ENCODE measurements at places on chromosomes 2 and 18.

DNA sequence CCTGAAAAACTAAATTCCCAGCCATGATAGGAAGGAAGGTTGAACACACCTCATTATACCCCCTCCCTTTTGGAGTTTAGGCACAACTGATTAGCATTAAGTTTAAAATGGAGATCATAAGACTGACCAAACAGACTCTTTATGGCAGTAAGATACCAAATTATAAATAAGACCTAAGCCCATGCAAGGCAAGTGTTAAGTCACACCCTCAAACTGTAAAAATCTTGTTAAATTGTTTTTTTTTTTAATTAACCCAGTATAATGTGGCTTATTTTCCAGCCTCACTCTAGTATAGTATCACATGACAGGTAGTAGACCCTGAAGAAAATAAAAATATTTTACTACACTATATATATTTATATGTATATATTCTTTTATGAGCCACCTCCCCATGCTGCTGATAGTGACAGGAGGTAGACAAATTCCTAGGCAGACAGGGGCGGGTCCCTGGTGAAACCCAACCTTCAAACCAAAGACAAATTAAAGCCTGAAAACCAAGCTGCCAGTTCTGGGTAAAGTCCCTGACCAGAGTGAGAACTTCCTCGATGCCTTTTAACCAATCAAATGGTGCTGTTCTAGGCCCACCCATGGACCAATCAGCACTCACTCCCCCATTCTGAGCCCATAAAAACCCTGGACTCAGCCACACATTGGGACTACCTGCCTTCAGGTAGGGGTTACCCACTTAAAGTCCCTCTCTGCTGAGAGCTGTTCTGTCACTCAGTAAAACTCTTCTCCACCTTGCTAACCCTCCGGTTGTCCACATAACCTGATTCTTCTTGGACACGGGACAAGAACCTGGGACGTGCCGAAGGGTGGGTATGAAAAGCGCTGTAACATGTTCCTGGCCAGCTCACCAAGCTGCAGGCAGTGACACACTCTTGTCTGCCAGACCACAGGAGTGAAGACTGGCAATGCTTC is 123.9 kb upstream of the B3GNT2 start:
- no peak for DNase-seq

DNA sequence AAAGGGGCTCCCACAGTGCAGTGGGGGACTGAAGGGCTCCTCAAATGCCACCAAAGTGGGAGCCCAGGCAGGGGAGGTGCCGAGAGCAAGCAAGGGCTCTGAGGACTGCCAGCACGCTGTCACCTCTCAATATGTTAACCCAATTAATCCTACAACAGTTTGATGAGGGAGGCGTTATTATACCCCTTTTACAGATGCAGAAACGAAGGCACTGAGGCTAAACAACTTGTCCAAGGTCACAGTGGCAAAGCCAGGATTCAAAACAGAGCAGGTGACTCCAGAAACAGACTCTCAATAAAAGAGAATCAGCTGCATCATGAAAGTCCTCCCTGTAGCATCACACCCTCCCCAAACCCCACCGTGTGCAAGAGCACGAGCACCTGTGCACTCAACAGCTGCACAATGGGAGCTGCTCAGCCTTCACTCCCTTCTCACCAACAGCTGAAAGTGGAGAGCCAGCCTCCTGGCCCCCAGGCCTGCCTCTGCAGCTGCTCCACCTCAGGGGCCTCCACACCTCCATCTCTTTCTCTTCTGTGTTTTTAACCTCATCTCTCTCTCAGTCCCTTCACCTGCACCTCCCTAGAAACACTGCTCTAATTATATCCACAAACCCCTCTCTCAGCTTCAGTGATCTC is 8.1 kb downstream of the NPC1 start:
- DNase-seq, result no peak

GRCh38 chr2:66428986-66429612 is 5.8 kb upstream of the MEIS1 start:
- peak; percentile 73 for DNase-seq

DNA sequence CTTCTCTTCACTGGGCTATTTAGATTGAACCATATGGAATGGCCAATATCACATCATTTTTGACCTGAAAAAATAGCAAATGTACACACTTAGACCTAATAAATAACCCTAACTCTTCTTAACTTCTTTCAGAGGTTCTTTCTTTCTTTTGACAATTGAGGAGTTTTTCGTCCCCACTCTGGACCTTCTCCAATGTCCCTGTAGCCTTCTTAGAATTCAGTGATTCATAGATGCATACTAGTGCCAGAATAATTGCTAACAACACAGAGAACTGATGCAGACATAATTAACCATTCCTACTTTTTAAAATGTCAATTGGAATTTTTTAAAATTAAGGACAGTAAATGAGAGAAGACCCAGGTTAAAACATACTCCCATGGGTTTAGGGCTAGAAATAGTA is 20.0 kb downstream of the DAPL1 start:
- DNase-seq, result no peak

DNA sequence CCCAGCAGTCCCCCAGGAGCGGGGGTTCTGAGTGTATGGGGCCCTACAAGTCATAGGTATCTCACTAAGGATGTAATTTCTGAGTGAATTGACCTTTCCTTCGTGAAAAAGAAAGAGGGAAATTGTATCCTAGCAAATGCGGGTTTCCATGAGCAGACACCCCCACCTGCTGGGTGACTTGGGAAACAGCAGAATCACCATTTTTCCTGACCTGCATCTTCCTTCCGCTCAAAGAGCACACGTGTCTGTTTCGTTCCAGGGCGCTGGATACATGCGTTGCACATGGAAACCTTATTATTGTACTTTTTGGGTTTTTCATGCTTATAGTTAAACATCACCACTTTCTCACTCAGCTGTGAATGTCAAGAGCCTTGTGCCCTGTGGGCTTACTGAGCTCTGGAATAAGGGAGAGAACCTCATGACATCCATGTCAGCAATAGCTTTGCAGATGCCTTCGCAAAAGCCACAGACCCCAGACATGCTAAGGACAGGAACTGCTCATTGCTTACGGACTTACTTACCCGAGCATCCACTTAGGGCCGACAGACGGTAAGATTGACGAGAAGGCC is 132.8 kb downstream of the TPO start:
- peak; percentile 72 for DNase-seq

DNA sequence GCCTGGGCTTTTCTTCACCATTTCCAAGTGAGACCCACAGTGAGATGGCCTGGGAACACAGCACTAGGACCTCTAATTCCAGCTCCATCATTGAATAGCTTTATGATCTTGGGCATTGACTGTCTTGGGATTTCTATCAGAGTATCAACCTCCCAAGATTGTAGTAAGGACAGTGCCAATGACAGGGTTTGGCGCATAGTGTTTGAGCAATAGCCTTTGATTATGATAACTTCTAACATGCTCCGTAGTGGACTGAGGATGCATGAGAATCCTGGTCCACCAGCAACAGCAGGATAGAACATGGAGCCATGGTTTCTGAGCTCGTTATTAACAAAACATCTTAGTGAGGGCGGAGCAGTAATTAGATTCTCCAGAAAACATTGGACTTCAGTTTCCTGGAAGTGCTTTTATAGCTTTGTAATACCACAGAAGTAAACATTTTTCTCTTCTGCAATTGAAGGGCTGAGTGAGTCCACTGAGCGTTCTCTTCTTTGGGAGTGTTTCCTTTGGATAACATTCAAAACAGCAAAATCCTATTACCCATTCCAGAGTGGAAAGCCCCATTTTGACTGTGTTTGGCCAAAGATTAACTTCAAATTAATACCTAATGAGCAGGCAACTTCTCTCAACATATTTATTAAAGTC is 63.7 kb downstream of the IL1R2 start:
- no peak for DNase-seq

- DNase-seq, result peak; percentile 22
Observed at GRCh38 chr18:25561918-25562317, 210.0 kb upstream of the ZNF521 start.

GRCh38 chr2:219282943-219283581 is 3.9 kb downstream of the DNAJB2 start:
- DNase-seq, result no peak

GRCh38 chr2:193505620-193506019 is 1310.9 kb upstream of the TMEFF2 start:
- no peak for DNase-seq

DNA sequence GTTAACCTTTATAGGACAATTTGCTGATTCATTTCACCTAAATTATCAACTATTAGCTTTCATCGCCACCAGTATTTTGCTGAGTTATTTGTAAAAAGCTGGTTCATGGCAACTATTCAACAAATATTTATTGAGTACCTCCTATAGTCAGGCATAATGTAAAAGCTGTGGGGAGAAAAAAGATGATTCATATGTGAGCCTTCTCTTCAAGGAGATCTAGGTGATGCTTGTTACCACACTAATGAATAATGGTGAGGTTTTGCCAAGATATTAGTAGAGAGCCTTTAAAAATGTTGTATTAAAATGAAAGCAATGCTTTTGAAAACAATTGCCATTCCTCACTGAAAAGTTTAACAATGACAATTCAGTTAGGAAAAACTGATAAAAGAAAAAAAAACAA is 187.8 kb downstream of the ANKRD44 start:
- no peak for DNase-seq

- no peak for DNase-seq
Observed at GRCh38 chr2:108454440-108454839, 5.4 kb downstream of the GCC2 start.

DNA sequence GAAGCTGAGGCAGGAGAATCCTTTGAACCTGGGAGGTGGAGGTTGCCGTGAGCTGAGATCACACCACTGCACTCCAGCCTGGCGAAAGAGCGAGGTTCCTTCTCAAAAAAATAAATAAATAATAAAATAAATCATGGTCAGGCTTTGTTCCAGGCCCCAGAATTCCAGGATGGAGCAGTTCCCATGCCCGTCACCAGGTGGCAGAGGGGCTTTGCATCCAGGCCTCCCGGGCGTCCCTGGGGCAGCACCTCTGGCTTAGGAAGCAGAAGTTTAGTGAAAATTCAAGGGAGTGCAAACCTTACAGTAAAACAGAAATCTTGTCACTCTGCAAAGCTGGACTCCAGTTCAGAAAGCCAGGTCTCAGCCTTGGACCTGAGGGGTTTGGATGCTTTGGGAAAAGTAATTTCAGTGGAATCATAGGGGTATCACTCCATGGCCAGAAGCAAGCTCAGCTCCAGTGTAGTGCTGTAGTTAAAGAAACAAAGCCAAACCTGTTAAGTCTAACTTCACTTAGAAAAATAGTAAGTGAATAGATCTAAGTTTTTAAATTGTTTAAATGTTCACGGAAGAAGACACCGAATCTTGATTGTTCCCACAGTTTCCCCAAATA is 512.7 kb downstream of the CMPK2 start:
- peak; percentile 64 for DNase-seq

GRCh38 chr2:195651046-195651445 is 6.0 kb upstream of the SLC39A10 start:
- DNase-seq, result no peak

GRCh38 chr2:71496156-71496770 is 42.9 kb downstream of the DYSF start:
- DNase-seq, result no peak

- DNase-seq, result no peak
Observed at GRCh38 chr18:31402026-31402373, 25.4 kb downstream of the DSG4 start.

GRCh38 chr2:48440103-48440390 is 89.9 kb upstream of the STON1 start:
- DNase-seq, result no peak

DNA sequence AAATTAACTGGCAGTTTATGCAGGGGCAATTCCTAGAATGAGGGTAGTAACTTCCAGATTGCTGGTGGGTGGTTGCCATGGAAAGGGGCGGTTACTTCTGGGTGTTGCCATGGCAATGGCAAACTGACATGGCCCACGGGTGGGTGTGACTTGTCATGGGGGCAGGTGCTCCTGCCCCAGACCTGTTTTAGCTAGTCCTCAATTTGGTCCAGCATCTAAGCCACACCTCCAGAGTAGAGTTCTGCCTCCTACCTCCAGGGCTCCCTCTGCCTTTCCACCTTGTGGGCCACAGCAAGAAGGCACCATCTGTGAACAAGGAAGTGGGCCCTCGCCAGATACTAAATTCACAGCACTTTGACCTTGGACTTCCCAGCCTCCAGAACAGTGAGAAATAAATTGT is 148.7 kb downstream of the TFCP2L1 start:
- no peak for DNase-seq

- DNase-seq, result no peak
Observed at GRCh38 chr2:239223310-239224198, 177.3 kb downstream of the HDAC4 start.

DNA sequence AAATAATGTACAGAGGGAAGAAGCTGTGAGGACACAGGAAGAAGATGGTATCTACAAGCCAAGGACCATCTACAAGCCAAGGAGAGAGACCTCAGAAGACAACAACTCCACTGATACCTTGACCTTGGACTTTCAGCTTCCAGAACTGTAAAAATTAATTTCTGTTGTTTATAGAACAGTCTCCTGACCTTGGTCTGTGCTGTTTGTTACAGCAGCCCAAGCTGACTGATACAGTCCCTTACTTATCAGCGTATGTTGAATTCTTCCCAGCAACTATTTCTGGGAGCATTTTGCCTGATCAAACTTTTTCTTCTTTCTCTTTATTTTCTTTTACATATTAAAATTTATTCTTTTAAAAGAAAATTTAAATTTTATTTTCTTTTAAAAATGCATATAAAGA is 47.8 kb upstream of the IGFBP2 start:
- no peak for DNase-seq

DNA sequence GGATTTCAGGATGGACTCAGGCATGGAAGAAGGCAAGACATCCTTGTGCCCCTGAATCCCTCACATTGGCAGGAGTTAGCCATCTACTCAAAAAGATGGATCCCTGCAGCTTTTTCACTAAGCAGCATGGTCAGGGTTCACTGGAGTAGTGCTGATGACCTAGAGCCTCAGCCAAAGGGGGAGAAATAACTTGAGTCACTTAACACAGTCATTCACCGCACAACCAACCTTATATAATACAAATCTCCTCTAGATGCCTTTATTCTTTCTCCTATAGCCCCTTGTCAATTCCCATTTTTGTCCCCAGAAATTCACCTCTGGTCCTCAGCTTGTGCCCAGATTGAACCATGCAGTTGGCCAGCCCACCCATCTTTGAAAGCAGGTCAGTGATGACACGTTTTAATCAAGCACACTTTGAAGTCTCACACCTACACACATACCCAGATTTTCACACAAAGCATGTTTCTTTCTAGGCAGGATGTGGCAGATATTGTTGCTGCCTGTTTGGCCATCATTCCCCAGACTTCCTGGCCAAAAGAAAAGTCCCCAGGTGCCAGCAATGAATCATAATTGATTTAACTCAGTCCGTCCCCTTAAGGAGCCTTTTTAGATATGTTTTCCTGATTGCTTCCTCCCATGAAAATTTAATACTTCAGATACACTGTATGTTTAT is 84.2 kb downstream of the LBH start:
- DNase-seq, result no peak

GRCh38 chr2:85501248-85501647 is 37.7 kb upstream of the MAT2A start:
- DNase-seq, result no peak

GRCh38 chr2:110852541-110853263 is 120.3 kb downstream of the ACOXL start:
- DNase-seq, result no peak

DNA sequence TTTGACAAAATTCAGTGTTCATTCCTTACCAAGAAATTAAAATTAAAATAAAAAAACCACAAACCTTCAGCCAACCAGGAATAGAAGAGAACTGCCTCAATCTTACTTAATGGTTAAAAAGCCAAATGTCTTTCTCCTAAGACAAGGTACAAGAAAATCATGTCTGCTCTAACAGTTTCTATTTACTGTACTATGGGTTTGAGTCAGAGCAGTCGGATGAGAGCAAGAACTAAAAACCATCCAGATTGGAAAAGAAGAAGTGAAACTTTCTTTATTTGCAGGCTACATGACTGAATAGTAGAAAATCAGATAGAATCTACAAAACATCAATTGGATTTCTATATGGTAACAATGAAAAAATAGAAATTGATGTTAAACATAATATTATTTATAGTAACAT is 555.5 kb upstream of the TNP1 start:
- no peak for DNase-seq

Data from NCI-H524 (cell line).